Posterior vena cava (tissue), 2 donors: ENCODE measurements at places on chromosomes 5 and 9. TPM values are rescaled to one million over a fixed set of nuclear protein-coding genes. Genes with fewer than 3 reads are reported as not detected.

The ADRA1B gene
- total RNA-seq: 8.0 TPM

The PCDHGB3 gene
- 5.0 TPM for total RNA-seq

The PCDHB2 gene
- total RNA-seq: 2.3 TPM

The SLC6A18 gene
- total RNA-seq: not detected

The TAF11L5 gene
- total RNA-seq: not detected

The F2R gene
- total RNA-seq: 19.9 TPM

The NR6A1 gene
- total RNA-seq: 0.23 TPM

The PCSK1 gene
- total RNA-seq: 18.5 TPM

The TXNDC8 gene
- not detected for total RNA-seq

The LIFR gene
- 80.4 TPM for total RNA-seq

The IFNA21 gene
- not detected for total RNA-seq

The TNFSF15 gene
- total RNA-seq: 0.28 TPM

The LHX2 gene
- not detected for total RNA-seq

The SAXO1 gene
- 0.28 TPM for total RNA-seq

The PGM5 gene
- total RNA-seq: 235 TPM

The PRR7 gene
- 0.79 TPM for total RNA-seq

The THBS4 gene
- 58.2 TPM for total RNA-seq

The PAEP gene
- total RNA-seq: not detected

The RANBP3L gene
- total RNA-seq: 2.2 TPM

The FOXD4L3 gene
- total RNA-seq: not detected

The PCDHB1 gene
- not detected for total RNA-seq

The DIRAS2 gene
- total RNA-seq: not detected

The HTR4 gene
- total RNA-seq: 0.33 TPM

The GRM6 gene
- not detected for total RNA-seq

The STRBP gene
- 7.9 TPM for total RNA-seq

The SCGB3A2 gene
- not detected for total RNA-seq
